ENCODE measurements at places on chromosomes 12 and 14.
A peak's percentile ranks its signal among the peaks of the same experiment; 100 is the strongest.

DNA sequence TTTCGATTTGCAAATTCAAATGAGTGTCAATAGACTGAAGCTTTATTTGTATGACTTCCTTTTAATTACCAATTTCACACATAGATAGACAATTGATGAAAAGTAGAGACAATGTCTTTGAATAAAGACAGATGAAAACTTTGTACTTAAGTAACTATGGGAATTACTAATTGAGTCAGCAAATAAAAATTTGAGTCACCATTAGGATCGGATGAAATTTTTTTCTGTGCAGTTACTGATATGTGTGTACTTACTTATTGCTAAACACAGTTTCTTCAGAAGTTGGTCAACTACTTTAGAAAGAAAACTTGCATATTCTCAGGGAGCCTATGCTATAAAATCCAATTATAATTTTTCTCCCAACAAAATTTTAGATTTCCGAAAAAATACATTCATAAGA is 224.9 kb upstream of the SLC16A7 start:
- H3K27me3 ChIP-seq = no peaks in the 10 kb centered on the region
- H3K36me3 ChIP-seq = no peaks in the 10 kb centered on the region
- no peaks in the 10 kb centered on the region for H3K4me1 ChIP-seq
- no peak overlapping the region for H3K4me3 ChIP-seq
- DNase-seq = no peak

- no peaks in the 10 kb centered on the region for H3K36me3 ChIP-seq
- no peaks in the 10 kb centered on the region for H3K27me3 ChIP-seq
- no peak for DNase-seq
- no peak overlapping the region for H3K27ac ChIP-seq
- H3K4me1 ChIP-seq = no peaks in the 10 kb centered on the region
- H3K4me3 ChIP-seq = no peak overlapping the region
These were observed 203.1 kb downstream of the SLC2A13 start for GRCh38 chr12:39902821-39903220.

GRCh38 chr12:24797901-24798300 is 151.0 kb downstream of the BCAT1 start:
- H3K27me3 ChIP-seq = no peaks in the 10 kb centered on the region
- H3K36me3 ChIP-seq = no peaks in the 10 kb centered on the region
- no peak overlapping the region for H3K4me3 ChIP-seq

GRCh38 chr14:105069871-105070759 is 4.9 kb upstream of the GPR132 start:
- H3K27ac ChIP-seq = peak overlapping the region; percentile 39
- DNase-seq = no peak
- H3K4me3 ChIP-seq = no peak overlapping the region
- no peaks in the 10 kb centered on the region for H3K36me3 ChIP-seq
- peaks cover 23% of the 10 kb centered on the region for H3K4me1 ChIP-seq

DNA sequence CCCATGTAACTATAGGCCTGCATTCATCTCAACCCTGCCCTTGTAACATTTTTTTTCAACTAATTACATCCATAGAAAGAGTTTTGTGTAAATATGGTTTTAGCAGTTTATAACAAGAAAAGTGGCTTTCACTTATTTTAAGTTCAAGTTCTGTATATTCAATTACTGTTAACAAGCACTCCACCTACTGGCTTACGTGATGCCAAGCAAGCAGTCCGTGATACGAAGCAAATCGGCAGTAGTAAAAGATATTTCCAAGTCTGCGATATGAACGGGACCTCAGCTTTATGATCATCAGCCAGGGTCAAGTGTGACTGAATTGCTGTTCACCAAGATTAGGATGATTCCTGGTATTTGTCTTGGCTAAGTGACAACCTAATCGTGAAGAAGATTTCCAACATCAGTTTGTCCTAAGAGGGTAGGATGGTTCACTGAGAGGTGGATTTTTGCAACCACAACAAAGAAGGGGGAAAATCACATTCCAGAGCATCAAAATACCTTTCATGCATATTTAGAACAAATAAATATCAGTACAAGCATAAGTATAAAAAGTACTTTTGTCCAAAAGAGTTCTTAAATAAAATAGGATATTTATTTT is 456.2 kb downstream of the FOXG1 start:
- no peaks in the 10 kb centered on the region for H3K36me3 ChIP-seq
- DNase-seq = no peak
- H3K4me3 ChIP-seq = no peak overlapping the region

DNA sequence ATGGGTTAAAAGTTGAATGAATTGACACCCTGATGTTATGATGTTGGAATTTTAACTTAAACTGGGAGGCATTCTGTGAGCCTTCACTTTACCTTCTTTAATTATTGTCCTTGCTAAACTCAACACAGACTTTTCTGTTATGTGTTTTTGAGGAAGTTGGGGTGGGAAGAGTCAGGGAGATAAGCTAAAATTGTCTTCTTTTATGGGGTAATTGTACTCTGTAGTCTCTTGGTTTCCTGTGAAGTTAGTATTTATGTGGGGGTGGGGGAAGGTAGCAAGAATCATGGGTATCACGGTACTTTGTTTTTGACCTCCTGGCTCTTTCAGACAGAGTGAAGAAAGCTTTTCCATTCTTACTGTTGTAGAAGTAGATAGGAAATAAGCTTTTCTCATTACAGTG is 32.9 kb downstream of the RAB21 start:
- no peaks in the 10 kb centered on the region for H3K27me3 ChIP-seq
- H3K27ac ChIP-seq = no peak overlapping the region
- peaks cover 12% of the 10 kb centered on the region for H3K4me1 ChIP-seq
- no peak overlapping the region for H3K4me3 ChIP-seq

- DNase-seq = no peak
- H3K4me1 ChIP-seq = no peaks in the 10 kb centered on the region
- H3K27me3 ChIP-seq = no peaks in the 10 kb centered on the region
- no peak overlapping the region for H3K27ac ChIP-seq
- no peaks in the 10 kb centered on the region for H3K36me3 ChIP-seq
These were observed 1971.0 kb upstream of the FLRT2 start for GRCh38 chr14:83558946-83559345.

- no peak for DNase-seq
- no peak overlapping the region for H3K27ac ChIP-seq
These were observed 129.5 kb downstream of the ETV6 start for GRCh38 chr12:11778713-11779685.

DNA sequence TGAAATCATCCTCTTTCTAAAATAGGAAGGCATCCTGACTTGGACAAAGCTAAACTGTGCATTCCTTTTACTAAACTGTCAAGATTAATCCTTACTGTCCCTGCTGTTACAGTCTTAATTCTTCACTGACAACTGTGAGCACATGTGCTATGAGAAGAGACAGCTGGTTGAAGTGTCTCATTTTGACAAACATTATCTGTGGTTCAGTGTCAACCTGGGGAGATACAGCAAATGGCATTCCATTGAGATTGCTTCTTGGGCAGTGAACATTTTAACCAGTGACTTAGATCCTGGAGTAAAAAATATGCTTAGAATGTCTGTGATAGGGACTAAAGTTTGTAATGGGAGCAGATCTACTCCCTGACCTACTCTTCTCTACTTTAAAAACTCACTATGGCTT is 552.6 kb upstream of the ATP2B1 start:
- H3K36me3 ChIP-seq = no peaks in the 10 kb centered on the region
- no peak for DNase-seq
- no peaks in the 10 kb centered on the region for H3K4me1 ChIP-seq
- H3K27me3 ChIP-seq = no peaks in the 10 kb centered on the region
- H3K27ac ChIP-seq = no peak overlapping the region

All from T-cell (primary cell).